ENCODE measurements at places on chromosomes 1 and 21.

- no peak for DNase-seq
Observed at GRCh38 chr1:179053486-179053885, 27.8 kb downstream of the FAM20B start.

GRCh38 chr1:106921186-106921585 is 135.3 kb upstream of the PRMT6 start:
- DNase-seq = no peak

- no peak for DNase-seq
Observed at GRCh38 chr1:2356911-2357845, 34.2 kb downstream of the MORN1 start.

DNA sequence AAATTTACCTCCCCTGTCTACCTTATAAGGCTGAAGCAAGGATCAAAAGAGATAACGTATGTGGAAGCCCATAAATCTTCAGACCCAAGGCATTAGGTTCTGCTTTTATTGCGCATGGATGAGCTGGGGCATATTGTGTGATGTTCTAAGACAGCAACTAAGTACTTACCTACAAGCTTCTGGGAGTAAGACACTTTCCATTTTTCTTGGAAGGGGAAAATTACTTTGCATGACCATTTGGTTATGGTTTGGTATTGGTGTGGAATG is 21.1 kb downstream of the LMOD1 start:
- no peak for DNase-seq

GRCh38 chr1:36728846-36729245 is 246.1 kb upstream of the CSF3R start:
- DNase-seq = no peak

DNA sequence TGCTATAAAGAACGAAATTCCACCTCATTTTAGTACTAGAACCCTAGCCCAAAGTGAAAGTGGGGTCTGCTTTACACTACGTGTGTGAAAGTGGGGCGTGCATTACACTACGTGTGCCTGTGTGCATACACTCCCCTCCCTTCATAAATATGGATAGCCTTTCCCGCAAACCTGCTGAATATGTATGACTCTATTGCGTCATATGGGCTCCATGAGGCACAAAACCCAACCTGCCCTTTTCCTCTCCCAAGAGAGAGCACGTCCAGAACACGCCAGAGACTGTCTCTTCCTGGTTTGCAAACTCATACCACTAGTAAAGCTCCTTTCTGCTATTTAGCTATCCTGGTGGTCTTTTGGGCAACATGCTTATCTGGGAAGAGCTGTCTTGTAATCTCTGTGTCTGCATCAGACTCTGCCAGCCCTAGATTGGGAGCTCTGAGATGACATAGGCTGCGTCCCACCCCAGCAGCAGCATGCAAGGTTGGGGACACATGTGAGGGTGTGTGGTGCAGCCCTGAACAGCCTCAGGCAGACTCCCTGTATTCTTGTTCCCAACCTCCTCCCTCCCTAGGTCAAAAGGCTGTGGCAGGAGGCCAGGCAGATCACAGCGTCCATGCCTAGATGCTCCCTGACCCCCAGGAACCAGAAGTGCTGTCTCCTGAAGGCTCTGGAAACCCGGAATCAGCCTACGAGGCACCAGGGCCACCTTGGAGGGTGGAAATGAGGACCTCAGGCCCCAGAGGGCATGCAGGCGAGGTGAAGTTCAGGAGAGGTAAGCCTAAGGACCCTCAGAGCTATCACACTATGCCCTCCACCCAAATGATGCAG is 12.3 kb upstream of the PADI1 start:
- no peak for DNase-seq

- no peak for DNase-seq
Observed at GRCh38 chr1:113217447-113218208, 144.6 kb downstream of the LRIG2 start.

DNA sequence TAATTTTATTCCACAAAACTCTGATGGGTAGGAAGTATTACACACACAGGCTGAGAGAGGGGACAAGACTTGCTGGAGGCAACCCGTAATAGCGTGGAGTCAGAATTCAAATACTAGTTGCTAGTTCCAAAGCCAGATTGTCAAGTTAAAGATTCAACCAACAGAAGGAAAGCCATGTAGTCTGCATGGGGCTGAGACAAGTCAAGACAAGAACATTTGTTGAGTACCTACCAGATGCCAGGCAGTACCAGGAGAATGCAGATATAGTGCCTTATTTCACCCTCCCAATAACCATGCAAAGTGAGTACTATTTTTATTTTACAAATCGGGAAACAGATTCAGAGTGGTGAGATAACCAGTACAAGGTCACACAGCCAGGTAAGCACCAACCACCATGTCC is 110.4 kb upstream of the SPATA6 start:
- no peak for DNase-seq

DNA sequence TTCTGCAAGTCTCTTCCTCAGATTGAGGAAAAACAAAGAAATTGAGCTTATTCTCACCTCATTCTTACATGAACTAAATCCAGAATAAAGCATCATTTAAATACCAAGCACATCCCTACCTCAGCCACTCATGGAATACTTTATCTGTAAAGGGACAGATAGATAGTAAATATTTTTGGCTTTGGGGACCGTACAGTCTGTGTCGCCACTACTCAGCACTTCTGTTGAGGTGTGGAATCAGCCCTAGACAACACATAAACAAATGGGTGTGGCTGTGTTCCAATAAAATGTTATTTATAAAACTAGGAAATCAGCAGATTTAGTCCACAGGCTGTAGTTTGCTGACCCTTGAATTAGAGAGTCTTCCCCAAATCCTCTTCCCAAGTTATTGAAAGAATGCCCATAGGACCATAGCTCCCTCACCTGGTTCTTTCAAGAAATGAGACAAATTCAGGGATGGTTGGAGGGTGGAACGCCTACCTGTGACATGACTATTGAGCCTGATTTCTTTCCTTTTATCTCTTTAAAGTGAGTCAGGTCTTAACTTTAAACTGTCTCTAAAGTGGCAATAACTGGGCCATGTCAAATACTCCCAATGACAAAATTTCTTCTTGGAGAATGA is 878.5 kb downstream of the USP25 start:
- DNase-seq = no peak

- peak; percentile 20 for DNase-seq
Observed at GRCh38 chr1:182446033-182446669, 3.8 kb upstream of the RGSL1 start.

DNA sequence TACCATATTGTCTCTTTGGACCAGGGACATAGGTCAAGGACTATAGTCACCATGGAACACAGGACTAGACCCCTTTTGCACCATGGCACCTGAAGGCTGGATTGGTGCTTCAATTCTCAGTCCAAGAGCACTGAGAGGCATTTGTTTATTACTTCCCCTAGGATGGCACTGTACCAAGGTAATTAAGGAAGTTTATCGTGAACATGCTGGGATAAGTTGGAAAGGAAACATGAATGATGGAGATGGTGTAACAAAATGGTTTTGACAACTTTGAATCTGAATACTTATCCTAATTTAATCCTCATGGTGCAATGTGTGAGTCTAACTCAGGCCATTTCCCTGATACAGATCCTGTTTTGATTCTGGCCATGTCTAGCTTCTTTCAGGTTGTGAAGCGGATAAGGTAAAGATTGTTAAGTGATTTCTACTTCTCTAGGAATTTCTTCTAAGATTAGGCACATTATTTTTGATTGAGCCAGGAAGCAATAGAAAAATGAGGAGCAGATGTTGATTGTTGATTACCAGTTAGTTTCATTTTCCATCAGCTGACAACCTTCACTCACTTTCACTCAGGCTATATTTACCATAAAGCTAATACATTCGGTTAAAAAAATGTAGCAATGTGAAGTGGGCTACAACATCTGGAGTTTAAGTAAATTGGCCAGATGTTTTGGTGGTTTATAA is 37.3 kb upstream of the SIPA1L2 start:
- no peak for DNase-seq

DNA sequence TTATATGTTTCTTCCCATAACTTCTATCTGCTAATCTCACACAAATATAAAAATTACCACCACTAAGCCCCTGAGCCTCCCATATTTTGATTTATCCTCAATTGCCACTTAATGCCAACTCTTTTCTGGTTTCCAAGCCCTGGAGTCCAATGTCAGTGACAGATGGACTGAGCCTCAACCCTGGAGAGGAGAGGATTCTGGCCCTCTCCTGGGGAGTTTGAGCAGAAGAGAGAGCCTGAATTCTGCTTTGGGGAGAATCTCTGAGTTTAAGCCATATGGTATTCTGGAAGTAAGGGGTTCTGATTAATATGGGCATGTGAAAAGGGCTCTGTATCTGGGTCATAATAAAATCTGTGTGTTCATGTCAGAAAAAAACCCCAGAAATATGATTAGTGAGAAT is 8.5 kb downstream of the CADM3 start:
- no peak for DNase-seq

- no peak for DNase-seq
Observed at GRCh38 chr1:68917456-68917855, 420.6 kb upstream of the DEPDC1 start.

GRCh38 chr21:26842974-26843932 is 2.0 kb downstream of the ADAMTS1 start:
- DNase-seq = peak; percentile 12

DNA sequence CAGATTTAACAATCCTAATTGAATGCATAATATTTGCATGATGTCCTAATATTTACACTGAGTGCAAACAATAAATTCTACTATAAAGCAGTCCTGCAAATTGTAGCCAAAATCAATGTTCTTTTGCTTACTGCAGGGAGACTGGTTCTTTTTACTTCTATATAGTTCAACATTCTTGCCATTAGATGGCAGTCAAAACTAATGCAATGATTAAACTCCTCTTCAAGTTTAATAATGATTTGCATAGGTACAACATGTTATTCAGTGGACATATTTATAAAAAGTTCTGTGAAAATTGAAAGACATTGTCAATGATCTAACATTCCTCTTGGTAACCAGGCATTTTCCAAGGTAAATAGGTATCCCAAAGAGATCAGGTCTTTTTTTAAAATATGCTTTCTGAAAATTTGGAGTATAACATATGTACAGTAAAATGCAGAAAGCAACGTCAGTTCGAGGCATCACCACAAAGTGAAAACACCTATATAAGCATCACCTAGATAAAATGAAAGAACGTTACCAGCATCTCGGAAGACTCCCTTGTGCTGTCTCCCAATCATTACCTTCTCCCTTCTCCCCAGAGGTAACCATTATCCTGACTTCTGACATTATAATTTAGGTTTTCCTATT is 9.8 kb upstream of the FNBP1L start:
- no peak for DNase-seq

DNA sequence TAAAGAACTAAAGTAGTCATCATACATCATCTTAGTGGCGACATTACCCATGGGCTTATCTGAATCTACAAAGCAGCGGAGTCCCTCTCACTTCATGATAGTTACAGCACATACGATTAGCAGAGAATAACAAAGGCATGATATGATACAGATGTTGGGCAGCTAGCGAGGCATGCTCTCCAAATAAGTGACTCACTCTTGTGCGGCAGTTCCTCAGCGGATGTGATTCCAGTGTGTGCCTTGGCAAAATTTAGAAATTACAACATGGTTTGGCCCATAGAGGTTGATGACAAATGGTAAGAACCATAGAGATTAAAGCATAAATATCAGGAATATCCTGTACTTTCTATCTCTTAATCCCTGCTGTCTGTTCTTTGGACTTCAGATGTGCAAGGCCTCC is 48.1 kb upstream of the PAXBP1 start:
- no peak for DNase-seq

DNA sequence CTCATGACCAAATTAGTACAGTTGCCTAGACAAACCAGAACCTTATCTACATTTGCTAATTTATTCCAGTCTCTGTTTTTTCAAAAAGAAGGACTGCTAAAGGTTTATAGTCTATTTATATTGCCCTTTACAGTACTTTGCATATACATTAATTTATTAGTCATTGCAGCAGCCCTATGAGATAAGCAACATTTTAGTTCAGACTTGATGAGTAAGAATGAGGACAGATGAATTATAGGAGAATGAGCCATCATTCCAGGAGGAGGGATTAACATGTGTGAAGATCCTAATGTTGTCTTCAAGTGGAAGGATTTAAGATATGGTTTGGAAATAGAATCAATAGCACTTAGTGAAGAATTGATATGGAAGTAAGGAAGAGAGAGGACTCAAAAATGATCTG is 152.4 kb downstream of the KCTD3 start:
- DNase-seq = no peak

GRCh38 chr21:38346286-38346685 is 89.5 kb downstream of the KCNJ15 start:
- no peak for DNase-seq

GRCh38 chr21:28699596-28700259 is 292.9 kb downstream of the LTN1 start:
- no peak for DNase-seq

- DNase-seq = no peak
Observed at GRCh38 chr1:101410048-101410878, 173.4 kb downstream of the S1PR1 start.

DNA sequence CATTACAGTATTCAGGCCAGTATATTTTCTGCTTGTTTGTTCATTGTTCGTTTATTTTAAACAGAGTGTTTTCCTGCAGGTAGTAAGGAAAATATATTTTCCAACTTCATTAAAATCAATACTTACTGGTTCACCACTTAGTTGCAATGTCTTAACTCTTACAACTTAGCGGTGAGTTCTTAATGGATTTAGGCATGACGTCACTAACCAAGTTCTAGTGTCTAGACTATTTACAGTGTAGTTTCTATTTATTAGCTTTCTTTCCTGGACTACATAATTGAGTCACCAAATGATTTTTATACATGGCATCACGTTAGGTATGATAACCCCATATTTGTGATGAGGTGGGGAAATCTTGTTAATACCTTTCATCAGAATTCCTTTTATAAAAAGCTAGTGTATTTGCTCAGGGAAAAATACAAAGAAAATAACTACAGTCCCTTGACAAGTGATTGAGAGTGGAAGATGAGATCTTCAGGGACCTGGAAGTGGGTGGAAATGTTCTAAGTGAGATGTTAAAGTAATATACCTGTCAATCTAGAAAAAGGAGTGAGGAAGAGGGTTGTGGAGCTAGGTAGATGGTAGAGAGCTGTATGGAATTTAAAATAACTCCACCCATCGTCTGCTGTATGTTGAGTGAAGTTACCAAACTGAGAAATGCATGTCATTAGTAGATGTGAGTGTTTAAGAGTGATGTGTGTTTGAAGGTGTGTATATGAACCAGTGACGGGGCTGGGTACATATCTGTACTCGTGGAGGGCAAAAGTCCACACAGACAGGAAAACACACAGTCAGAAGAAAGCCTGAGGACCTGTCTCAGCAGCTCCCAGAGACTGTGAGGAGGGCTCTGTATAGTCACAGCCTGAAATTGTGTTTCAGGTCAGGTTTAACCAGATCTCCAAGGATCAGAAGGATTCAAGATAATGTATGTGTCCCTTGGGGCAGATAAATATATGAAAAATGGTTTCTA is 197.6 kb upstream of the ADAMTS5 start:
- no peak for DNase-seq

DNA sequence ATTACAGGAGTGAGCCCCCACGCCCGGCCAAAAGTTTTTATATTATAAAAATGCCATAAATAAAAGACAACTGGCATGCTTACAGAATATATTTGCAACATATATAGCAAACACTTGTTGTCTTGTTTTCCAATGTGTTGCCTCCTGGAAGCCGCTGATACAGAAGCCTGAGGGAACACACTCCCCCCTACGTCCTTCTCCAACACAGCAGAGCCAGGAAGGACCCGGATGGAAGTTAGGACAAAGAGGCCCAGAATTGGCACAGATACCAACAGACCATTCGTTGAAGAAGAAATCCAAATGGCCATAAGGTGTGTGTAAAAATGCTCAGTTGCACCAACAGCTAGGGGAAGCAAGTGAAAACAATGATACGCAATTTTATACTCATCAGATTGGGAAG is 1.3 kb upstream of the PLA2G5 start:
- no peak for DNase-seq

GRCh38 chr1:116312681-116313069 is 60.4 kb upstream of the ATP1A1 start:
- DNase-seq = no peak

- no peak for DNase-seq
Observed at GRCh38 chr1:202289009-202289408, 52.7 kb downstream of the UBE2T start.

All from activated CD4-positive, alpha-beta T cell treated with anti-CD3 and anti-CD28 coated beads, Interleukin-2, amount 50 U/mL, for 48 hours (primary cell).